Esophagus mucosa (tissue), 1 donor: ENCODE measurements at places on chromosomes 7 and 10. TPM values are rescaled to one million over a fixed set of nuclear protein-coding genes. Genes with fewer than 3 reads are reported as not detected.

Gene DCLRE1A
- 3.7 TPM for total RNA-seq

Gene MSS51
- 1.2 TPM for total RNA-seq

DNA sequence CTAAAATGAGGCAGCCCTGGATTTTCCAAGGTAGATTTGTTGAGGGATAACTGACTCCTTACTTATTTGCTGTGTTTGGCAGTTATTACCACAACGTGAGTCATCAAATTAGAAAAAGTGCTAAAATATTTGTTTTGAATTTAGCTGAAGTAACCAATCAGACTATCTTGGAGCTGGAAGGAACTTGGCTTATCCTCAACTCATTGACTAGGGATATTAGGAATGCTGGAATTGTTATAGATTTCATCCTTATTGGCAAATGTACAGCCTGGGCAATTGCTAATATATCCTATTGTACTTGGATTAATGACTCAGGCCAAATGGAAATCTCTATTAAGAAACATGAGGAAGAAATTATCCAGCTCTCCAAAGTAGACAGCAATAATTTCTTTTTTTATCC, 1189.0 kb upstream of the LRRN3 start:
- ATAC-seq: no peak

DNA sequence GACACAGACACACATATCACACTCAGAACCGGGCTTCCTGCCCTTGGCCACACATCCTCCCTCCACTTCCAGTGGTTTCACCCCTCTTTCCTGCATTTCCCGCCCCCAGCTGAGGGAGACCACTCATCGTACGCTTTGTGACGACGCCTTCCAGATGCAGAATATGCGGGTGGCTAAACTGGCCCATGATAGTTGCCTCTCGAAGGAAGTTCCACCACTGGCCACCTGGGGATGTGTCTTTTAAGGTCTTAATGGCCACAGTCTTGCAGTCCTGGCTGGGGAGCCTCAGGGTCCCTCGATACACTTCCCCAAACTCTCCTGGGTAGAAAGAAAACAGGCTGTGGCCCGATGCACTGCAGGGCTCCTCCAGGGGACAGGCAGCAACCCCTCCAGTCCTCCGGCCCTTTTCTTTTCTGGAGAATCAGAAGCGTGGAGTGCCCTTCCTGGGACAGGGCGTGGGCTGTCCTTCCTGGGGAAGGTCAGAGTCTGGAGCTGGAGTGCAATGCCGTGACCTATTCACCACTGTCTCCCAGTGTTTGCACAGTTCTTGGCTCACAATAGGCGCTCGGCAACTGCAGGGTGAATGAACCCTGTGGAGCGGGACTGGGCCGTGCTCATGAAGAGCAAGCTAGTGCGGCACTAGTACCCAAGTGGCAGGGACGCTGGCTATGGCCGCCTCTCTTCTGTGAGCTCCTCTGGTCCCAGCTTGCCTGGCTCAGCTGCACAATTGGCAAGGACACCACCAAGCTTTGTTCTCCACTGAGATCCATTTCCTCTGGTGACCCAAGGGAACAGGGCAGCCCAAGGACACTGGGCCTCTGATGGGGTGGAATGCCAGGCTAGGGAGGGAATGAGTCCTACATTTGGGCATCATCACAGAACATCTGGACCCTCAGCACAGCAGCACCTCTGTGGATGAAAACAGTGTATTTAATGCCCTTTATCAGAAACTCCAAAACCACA, 13.2 kb downstream of the EPHA1 start:
- no peak for ATAC-seq

- no peak for ATAC-seq
Measured at GRCh38 chr7:132480534-132480933, 95.7 kb downstream of the PLXNA4 start.

- ATAC-seq: peak; percentile 53
Measured at GRCh38 chr7:92527300-92528187, 776 bp downstream of the PEX1 start.

GRCh38 chr10:121260377-121260776, 337.9 kb downstream of the FGFR2 start:
- ATAC-seq: peak; percentile 28

DNA sequence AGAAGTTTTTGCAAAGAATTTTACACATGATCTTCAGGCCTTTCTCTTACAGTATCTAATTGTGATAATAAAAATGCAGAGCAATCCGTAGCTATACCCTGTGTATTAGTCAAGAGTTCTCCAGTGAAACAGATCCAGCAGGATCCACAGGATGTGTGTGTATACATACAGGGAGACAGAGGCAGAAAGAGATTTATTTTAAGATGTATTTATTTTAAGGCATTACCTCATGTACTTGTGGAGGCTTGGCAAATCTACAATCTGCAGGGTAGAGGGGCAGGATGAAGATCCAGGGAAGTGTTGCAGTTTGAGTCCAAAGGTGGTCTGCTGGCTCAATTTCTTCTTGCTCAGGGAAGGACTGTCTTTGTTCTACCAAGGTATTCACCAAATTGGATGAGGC, 41.7 kb downstream of the ARHGAP12 start:
- ATAC-seq: no peak

DNA sequence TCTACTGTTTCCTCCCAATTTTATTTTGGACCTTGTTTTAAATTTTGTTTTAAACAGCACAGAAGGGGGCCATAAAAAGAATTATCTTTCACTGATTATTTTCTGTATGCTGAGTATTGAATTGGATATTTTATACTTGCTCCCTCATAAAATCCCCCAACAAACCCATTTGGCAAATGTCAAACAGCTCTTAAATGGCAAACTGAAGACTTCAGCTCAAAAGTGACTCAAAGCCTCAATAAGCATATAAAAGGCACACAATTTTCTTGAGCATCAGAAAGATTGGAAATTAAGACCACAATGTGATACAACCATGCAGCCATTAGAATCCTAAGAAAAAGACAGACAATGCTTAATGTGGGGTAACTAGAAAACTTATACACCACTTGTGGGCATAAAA, 199.2 kb downstream of the SEMA3E start:
- ATAC-seq: no peak

DNA sequence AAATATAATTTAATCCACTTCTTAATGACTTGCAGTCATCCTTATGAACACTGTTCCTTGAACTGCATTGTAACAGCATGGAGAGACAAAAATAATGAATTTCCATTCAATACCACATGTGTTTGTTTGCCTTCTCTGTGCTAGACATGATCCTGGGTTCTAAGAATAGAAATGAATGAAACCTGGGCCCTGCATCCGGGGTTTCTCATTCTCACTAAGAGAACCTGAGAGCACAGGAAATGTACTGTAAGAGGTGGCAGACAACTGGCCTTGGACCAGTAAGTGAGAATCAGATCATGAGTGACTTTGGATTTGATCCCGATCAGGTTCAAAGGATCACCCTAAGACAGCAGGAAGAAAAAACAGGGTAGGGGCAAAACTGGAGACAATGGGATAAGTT, 37.2 kb upstream of the CUL1 start:
- ATAC-seq: no peak

DNA sequence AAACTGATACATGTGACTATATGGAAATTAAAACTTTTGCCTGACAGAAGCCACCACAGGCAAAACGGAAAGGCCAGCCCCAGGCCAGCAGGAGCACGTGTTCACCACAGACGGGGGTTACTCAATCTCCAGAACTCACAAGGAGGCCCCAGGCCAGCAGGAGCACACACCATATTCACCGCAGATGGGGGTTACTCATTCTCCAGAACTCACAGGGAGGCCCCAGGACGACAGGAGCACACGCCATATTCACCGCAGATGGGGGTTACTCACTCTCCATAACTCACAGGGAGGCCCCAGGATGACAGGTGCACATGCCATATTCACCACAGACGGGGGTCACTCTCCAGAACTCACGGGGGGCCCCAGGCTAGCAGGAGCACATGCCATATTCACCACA, 61.5 kb downstream of the NKX6-2 start:
- ATAC-seq: no peak
